ENCODE measurements at places on chromosomes 6 and 20.
A peak's percentile ranks its signal among the peaks of the same experiment; 100 is the strongest.

DNA sequence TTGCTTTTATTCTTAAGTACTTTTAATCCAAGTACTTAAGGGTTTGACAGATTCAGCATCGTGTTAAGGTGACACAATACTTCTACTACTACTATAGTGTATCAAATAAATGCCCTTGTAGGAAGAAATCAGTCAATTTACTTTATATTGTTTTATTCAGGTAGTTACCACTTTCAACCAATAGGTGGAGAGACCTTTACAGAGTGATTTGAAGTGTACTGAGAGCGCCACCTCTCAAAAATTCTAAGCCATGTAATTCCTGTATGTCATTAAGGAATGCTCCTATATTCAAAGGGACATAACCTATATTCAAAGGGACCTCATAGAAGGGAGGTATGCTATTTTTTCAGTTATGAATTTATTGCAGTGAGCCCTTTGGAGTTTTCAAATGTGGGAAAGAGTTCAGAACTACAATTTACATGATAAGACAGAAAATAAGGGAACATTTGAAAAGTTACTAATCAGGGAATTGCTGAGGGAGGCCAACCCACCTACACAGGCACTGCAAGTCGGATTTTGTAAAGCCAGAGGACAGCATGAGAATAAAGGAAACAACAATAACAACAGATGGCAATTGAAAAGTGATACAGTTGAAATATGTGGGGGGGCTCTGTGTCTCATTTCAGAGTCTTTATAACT lies 955.6 kb downstream of the TBC1D32 start:
- DNase-seq = no peak

DNA sequence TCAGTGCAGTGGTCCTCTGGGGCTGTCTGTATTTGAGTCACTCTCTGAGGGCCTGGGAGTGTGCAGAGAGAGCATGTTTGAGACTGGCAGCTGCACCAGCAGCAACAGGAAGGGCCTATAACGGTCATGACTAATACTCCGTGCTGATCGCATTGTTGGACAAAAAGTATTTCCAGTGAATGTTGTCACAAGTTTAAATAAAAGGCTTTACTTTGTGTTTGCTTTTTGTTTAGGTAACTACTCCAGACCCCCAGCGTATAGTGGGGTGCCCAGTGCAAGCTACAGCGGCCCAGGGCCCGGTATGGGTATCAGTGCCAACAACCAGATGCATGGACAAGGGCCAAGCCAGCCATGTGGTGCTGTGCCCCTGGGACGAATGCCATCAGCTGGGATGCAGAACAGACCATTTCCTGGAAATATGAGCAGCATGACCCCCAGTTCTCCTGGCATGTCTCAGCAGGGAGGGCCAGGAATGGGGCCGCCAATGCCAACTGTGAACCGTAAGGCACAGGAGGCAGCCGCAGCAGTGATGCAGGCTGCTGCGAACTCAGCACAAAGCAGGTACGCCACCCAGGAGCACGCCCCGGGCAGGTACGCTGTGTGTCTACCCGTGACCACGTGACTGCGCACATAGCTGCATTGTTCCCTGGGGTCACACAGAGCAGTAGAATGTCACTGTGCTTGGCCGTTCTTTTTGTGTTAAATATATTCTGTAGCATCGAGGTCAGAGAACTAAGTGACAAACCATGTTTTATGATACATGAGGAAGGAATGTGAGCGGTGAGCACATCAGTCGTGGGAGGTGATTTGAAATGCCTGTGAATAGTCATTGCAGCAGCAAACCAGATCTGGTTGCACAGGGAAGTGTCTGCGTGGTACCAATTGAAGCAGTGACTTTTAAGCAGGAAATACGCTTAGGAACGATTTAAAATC lies 174.7 kb downstream of the TMEM242 start:
- DNase-seq = peak; percentile 73

GRCh38 chr20:41261790-41262717 lies 55.5 kb downstream of the ZHX3 start:
- no peak for DNase-seq

- DNase-seq = no peak
Observed at GRCh38 chr20:4332121-4332860, 316.9 kb upstream of the RNF24 start.

- no peak for DNase-seq
Observed at GRCh38 chr20:2521369-2522305, 12.9 kb upstream of the ZNF343 start.

- DNase-seq = no peak
Observed at GRCh38 chr6:163554663-163555062, 140.1 kb downstream of the QKI start.

- DNase-seq = peak; percentile 53
Observed at GRCh38 chr20:2838170-2838797, 2.2 kb downstream of the PCED1A start.

DNA sequence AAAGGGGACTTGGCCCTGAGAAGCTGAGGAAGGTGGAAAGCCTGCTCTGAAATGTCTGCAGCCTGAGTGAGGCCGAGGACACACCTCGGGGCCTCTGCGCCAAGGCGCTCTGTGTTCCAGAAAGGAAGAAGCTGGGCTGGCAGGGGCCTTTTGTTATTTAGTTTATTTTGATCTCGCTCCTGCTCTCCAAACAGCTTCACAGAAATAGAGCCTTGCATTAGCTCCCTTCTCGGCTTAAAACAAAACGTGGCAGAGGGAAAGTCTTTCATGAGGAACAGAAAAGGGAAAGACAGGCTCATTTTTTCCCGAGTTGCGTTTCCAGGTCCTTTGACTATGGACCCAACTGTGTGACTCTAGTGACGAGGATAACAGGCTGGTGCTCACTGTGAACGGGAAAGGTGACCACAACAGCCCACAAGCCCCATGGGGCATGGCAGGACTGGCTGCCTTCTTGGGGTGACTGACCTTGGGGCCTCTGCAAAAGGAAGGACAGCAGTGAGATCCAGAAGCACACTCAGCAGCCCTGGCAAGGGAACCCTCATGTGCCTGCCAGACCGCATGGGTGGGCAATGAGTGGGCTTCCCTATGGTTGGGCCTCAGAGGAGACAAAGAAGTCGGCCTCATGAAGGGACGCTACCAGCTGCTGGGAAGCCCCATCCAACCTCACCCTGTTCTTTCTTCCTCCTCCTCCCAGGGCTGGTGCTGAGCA lies 18.7 kb downstream of the LEMD2 start:
- no peak for DNase-seq

DNA sequence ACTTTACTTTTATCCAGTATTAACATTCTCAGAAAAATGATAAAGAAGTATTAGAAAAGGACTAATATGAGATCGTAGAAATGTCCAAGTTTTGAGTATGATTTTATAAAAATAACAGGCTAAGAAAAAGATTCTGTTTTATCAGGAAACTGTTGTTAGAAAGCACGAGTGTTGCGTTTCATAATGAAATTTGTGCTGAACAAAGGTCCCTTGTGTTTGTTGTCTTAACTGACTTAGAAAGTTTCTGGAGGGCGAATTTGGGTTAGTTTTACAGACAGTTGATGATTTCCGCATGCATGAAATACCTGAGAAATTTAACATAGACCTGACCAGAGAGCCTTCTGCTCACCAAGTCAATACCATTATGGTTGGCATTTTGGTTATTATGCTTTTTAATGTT lies 136.0 kb downstream of the FNDC1 start:
- no peak for DNase-seq

DNA sequence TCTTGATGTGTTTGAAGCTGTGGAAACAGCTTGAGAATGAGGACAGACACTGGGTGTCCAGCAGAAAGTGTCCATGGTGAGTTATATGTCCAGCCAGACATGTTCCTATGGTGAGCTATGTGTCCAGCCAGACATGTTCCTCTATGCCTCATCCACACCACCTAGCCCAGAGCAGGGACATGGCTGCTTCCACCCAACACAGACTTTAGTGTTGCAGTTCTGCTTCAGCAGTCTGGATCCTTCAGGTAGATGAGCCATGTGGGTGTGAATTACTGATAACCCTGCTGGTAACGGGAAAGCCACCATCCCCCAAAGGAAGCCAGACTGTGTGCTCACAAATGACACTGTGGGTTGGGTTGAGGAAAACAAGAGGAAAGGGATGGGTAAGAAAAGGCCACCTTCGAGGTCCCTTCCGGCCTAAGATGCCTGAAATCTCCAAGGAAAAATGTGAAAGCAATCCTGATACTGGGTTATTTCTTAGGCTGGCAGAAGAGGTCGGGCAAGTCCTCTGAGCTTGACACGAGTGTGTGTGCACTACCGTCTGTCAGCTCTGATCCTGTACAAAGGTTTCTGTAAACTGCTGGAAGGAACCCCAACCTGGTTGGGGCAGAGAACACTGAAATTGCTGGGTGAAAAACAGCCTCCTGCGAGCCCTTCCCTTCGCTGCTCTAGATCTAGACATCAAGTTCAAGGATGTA lies 77.8 kb downstream of the NINL start:
- no peak for DNase-seq

- peak; percentile 26 for DNase-seq
Observed at GRCh38 chr6:55069132-55069781, 105.1 kb upstream of the HCRTR2 start.

DNA sequence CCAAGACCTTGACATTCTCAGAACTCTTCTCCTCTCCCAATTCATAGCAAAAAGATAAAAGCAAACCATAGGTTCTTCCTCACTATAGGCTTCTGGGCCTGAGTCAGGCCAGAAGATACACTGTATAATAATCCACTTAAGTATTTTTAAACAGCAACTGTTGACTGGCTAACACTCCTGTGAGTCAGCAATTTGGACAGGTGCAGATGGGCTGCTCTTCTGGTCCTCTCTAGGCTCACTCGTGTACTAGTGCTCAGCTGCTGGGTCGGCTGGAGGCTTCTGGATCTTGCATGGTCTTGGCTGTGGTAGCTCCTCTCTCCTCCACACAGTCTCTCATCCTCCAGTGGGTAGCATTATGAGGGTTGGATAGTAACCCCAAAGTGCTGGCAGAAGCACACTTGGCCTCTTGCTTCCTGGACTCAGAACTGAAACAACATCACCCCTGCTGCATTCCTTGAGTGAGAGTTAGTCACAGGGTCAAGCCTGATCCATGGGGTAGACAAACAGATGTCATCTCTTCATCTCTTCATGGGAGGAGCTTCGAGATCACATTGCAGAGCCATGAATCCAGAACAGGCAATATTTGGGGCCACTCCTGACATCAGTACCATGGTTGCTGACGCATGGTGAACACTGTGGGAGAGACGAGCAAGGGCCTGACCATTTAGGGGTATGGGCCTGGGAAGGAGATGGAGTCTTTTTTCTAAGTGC lies 86.9 kb downstream of the C6orf118 start:
- DNase-seq = no peak

- no peak for DNase-seq
Observed at GRCh38 chr6:123372737-123373136, 264.0 kb downstream of the TRDN start.

GRCh38 chr6:48511378-48511777 lies 400.4 kb upstream of the PTCHD4 start:
- DNase-seq = no peak

- DNase-seq = no peak
Observed at GRCh38 chr6:170522565-170523183, 30.4 kb downstream of the PSMB1 start.

DNA sequence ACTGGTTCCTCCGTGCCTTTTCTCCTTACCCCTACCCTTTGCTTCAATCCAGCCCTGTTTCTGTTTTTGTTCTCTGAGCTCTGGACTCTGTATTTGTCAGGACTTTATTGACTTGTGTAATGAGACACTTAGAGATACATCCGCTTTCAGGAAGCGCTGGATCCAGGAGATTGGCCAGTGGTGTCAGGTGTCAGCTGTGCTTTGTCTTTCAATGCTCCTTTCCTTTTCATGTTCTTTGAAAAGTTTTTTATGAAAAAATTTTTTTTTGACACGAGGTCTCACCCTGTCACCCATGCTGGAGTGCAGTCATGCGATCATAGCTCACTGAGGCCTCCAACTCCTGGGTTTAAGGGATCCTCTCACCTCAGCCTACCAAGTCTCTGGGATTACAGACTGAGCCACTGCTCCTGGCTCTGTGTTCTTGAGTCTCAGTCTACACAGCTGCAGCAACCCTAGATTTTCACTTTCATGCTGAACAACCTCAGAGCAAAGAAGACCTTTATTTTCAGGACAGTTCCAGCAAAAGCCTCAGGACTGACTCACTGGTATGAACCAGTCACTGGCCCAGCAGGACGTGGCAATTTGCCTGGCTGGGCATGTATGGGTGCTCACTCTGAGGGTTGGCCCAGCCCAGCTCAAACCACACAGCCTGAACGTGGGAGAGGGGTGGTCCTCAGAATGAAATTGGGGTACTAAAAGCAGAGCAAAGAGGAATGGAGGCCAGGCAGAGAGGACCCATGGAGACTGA lies 108.5 kb downstream of the DHX35 start:
- no peak for DNase-seq

- DNase-seq = no peak
Observed at GRCh38 chr6:38302838-38303237, 336.9 kb downstream of the BTBD9 start.

DNA sequence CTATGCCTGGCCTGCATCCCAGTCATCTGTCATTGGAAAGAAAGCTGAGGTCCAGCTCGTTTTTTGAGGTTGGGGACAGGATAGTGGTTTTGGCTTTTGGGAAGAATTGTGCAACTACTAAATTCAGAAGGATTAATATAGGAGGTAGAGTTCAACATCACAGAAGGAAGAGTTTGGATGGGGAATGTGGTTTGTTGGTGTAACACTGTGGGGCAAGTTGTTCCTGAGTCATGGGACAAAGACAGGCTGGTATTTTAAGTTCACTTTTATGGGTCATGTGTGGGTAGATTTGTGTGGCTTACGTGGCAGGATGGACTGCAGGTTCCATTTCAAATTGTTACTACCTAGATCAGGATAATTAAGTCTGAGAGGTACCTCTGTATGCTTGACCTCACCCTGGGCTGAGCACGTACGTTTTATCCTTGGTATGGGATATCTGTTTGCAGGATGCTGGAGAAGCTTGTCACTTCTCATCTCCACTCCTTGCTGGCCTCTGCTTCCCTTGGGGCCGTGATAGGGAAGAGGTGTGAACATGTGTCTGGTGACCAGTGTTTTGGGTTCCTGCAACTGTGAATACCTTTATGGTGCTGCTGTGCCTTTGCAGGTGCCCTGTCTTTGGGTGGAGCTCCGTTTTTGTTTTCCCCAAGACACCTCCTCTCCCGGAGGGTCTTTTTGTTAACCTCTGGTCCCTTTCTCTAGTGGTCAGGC lies 177.6 kb downstream of the JARID2 start:
- DNase-seq = no peak

DNA sequence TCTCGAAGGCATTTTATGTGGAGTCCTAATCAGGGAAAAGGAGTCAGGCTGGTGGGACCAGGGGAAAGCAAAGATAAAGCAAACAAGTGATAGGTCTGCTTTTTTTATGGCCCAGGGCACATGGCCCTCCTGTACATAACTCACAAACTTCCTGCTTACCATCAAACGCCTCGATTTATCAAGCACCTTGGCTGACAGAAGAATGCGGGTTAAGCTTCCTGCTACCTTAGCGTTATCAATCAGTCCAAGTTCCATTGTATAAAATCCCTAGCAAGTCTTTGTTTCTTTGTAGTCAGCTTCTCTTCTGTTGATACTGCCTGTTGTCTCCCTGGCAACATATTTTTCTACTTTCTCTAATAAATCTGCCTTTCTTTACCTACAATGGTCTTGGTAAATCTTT lies 4.1 kb upstream of the TRIM27 start:
- DNase-seq = no peak

GRCh38 chr6:71544028-71544427 lies 255.4 kb downstream of the OGFRL1 start:
- no peak for DNase-seq
